Naive thymus-derived CD8-positive, alpha-beta T cell (primary cell): ENCODE measurements at places on chromosomes 2 and 18.

DNA sequence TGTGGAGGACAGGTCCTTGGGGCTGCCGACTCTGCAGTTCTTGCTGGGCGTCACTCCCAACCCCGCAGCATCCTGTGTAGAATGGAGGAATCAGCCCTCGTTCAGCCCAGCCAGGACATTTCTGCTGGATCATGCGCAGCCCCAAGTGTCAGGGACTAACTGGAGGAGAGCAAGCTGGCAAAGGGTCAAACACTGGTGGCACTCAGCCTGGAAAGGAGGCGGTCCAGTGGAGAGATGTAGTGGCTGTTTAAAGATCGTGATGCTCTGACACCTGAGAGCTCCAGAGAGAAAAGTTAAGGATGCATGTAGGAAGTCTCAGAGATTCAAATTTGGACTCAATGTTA lies 63.6 kb upstream of the SH3RF3 start:
- DNase-seq, result no peak

DNA sequence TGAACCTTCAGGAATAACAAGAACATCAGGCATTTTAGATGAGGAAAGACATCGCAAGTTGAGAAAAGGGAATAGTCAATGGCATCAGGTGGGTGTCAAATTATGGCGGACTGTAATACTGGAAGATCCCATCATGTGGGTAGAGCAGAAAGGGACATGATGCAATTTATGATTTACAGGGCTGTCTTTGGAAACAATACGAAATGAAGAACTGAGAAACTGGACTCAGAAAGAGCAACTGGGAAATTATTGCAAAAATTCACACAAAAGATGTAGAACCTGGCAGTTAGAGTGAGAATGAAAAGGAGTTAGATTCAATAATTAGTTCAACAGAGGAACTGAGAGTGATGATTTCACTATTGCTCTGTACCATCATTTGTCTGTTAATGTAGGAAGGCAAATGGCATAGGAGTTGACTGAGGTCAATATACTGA lies 1635.0 kb upstream of the ACVR2A start:
- DNase-seq, result no peak

- DNase-seq, result no peak
Measured at GRCh38 chr18:63444580-63444979, 22.3 kb upstream of the VPS4B start.

DNA sequence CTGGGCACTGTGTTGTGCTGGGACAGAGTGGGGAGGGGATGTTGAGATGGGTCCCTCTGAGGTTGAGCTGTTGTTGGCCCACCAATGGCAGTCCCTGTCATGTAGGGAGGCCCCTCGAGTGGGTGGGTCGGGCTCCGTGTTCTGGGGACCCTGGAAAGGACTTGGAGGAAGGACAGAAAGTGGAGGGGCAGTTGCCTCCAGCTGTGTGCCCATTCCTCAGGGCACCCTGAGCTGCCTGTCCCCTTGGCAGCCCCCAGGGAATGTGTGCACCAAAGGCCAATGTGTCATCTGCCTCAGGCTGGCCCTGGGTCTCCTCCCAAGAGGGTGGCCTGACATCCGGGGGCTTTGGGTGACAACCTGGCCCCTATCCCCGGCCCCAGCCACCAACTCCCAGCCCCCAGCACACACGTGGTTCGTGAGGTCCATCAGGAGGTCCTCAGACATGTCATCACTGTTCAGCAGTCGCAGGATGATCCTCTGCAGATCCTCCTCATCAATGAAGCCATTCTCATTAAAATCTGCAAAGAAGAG lies 57.7 kb downstream of the CIB4 start:
- no peak for DNase-seq

- DNase-seq, result no peak
Measured at GRCh38 chr18:12086249-12086648, 7.4 kb upstream of the ANKRD62 start.

- DNase-seq, result no peak
Measured at GRCh38 chr2:128304715-128305554, 13.7 kb downstream of the HS6ST1 start.

DNA sequence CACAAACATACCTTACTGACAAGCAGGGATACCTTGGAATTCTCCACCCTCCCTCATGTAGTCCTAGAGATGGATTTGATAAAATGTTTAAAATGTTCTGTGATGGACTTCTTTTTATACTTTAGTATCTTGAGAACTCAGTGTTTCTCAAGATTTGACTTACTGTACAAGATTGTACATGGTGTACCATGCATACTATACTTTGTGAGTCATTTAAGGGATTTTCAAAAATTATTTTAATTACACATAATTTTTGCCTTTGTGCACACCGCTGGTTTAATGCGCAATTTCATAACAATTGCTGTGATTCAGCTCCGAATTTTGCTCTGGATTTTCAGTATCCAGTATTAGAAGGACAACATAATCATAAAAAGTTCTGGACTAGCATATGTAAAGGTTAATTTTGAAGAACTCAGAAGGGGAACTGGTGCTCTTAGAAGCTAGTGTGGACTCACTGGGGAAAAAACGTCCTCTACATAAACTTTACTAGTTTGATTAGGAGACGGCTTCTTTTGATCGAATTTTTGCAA lies 78.6 kb upstream of the ACSL3 start:
- no peak for DNase-seq

DNA sequence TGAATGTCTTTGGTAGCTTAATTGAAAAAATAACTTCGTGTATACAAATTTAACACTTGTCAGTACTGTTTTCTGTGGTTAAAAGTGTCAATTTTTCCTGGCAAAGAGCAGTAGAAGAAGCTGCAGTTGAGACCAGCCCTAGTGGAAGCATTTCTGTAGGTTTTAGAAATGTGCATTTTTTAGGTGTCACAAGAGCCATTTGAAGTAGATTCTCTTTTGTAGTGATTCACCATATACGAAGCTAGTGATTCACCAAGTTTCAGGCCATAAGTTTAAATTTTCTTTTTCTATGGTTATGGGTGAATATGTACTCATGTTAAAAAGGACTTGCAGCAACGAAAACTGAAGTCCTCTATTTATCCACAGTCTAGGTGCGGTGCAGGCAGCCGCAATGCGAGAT lies 4.2 kb downstream of the NABP1 start:
- DNase-seq, result no peak

DNA sequence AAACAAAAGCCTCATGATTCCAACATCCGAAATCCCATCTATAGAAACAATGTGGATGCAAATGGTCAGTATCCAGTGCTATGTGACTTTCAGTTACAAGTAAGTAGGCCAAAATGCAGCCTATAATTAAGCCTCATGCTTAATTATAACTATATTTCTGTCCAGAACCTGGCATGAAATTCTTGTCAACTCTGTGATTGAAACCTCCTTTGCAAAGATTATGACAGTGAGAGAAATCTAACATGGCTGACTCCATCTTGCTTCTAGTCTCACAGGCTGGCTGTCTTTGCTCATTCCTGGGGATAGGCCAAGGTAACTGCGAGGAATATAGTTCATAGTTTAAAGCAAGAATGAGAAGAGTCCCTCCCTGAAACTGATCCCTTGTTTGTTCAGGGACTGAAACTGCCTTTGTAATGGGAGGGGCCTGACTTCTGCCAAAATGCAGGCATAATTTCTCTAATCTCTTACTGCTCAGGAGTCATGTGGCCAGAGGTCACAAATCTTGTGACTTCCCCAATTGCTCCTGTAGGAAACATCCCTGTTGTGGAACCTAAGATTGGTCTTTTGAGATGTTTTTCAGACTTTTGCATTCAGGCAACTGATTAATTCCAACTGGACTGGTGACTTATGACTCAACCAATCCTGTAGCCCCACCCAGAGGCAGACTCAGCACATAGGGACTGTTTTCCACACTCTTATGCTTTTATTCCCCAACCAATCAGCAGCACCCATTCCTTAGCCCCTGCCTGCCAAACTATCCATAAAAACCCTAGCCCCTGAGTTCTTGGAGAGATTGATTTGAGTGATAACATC lies 84.5 kb upstream of the TLK1 start:
- no peak for DNase-seq
